ENCODE measurements at places on chromosomes 3 and 15.

- DNase-seq: no peak
Measured at GRCh38 chr3:196339493-196340254, 1.5 kb upstream of the TM4SF19 start.

- no peak for DNase-seq
Measured at GRCh38 chr3:57911593-57911992, 96.6 kb upstream of the FLNB start.

DNA sequence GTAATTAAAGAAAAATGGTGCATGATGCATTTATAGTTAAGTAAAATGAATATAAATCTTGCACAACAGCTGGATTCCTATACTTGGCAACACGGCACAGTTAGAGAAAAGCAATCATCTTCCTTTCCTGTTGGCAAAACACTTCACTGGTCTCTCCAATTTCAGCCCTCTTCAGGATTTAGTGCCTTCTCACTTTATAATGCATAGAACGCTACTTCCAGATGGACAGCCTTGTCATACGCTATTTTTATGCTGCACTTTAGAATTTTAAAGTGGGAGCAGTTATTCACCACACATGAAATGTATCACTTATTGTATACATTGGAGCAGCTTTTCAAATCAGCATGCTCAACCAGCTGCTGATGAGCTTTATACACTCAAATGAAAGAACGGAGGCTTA lies 194.4 kb upstream of the GBE1 start:
- no peak for DNase-seq

DNA sequence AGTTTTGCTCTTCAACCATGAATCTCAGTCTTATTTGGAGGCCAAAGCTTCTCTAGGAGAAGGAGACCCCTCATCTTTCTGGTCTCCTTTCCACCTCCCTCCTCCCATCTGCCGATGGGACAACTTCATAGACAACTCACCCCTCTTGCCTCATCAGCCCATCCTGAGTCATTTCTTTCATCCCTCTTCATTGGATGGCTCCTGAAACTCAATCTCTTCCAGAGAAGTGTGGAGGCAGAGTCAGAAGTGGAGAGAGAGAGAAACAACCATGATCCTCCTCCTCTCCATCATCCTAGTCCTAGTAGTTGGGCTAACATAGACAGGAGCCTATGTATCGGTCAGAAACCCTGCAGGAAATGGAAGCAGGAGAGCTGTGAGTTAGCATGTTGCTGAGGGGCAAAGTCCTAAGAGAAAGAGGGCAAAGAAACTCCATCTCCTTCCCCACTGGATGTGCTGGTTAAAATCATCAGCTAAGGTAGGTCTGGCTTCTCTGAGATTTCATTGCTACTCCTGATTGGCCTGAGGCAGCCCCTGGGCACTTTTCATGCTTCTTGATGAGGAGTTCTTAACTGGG lies 21.3 kb upstream of the HCN4 start:
- DNase-seq: no peak

GRCh38 chr3:47225310-47225906 lies 57.2 kb downstream of the KIF9 start:
- DNase-seq: no peak

DNA sequence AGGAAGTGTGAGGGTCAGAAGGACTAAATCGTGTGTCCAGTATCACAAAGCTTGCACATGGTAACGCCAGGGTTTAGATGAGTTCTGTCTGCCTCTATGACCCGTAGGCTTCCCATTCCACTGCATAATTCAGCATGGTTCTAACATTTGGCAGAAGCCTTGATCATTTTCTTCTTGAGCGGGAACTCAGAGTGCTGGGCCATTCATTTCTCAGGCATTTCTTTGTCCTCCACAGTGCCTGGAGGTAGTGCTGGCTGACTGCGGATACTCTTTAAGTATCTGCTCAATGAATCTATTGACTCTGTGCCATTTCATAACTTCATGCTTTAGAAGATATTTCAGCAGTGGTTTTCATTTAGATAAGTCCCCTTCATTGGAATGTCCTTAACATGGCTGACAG lies 370.2 kb downstream of the EPHB1 start:
- no peak for DNase-seq

DNA sequence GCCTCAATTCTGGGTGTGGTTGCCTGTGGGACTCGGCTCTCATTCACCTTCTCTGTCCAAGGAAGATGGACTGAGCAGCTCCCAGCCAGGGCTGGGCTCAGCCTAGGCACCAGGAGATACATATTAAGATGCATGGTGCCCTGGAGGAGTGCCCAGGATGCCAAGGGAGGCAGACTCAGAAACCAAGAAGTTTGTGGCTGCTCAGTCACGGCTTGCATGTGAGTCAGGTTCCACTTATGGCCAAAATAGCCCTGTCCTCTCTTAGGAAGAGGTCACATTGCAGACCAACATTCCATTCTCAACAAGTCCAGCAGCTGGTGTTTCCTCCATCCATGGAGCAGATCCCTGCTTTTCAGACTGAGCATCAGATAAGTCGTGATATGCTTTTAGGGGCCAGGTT lies 21.8 kb downstream of the CDCP1 start:
- DNase-seq: no peak

Measured in left renal cortex interstitium (tissue), 4 donors.